ENCODE measurements at places on chromosomes 7 and 10.

GRCh38 chr10:28479425-28479865, 53.5 kb upstream of the WAC start:
- no peak for DNase-seq

DNA sequence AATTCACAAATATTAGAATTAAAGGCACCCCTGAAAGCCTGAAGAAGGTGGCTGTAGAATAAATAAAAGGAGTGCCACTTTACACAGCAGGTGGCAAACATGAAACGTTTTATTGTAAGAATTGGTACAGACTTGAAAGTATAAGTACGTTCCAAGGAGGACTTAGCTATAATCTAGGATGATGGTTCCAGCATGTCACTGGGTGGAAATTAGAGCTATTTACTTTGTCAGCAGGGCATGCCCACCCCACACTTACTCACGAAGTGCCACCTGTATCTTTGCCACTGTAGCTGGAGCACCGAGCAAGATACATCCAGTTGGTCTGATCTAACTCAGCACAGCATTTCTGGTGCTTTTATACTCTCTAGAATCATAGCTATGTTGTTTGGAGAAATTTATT, 97.8 kb downstream of the GRM8 start:
- no peak for DNase-seq

- no peak for DNase-seq
Measured at GRCh38 chr7:517774-518629, 1.6 kb downstream of the PDGFA start.

DNA sequence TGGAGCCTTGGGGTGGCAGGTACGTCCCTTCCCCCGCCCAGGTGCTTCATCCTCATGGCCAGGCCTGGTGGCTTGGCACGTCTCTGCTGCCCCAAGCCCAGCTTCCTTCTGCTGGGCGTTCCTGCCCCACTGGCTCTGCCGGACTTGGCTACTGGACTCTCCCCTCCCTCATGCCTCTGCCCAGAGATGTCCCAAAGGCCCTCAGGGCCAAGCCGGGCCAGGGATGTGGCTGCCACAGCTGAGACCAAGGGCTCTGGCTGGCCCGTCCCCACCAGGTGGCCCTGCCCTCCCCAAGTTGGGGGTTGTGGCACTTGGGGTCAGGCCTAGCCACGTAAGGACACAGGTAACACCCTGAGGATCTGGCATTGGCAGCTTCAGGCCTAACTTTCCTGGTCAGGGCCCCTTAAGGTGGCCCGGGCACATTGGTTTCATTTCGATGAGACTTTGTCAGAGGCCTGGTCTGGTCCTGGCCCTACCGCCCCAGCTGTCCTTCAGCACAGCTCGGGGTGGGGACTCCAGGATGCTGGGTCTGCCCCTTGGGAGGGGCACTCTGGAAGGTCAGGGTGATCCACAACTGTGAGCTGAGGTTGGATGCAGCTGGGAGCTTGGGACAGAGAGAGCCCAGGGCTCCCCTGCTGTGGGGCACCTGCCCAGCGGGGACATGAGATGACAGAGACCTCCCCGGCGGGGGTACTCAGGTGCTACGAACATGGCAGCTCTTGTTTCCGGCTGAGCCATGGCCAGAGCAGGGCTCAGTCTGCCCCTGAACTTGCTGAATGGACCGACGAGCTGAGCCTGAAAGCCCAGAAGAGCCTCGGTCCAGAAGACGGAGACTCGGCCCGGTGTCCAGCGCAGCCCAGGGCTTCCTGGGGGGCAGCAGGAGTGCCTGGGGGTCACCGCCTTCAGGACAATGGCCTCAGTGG, 2.9 kb downstream of the BHLHA15 start:
- DNase-seq: no peak

- no peak for DNase-seq
Measured at GRCh38 chr10:35447693-35448407, 111.5 kb downstream of the CCNY start.

- DNase-seq: no peak
Measured at GRCh38 chr10:25017154-25017590, 760 bp downstream of the THNSL1 start.

- no peak for DNase-seq
Measured at GRCh38 chr10:59027975-59028655, 148.3 kb upstream of the PHYHIPL start.

DNA sequence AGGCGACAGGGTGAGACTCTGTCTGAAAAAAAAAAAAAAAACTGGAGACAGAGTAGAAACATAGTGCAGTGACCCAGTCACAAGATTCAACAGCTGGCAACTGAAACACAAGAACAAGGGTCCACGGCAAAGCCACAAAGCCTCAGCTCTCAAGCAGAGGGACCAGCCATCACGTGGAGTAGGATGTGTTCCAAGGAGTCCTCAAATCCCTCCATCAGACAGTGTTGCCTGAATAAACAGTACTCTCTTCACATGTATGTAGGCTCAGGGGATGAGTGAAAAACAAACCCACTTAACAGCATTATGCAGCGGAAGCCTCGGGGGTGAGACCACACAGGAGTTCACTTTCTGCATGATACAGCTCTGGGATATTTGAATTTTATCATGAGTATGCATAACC, 62.0 kb downstream of the SLIT1 start:
- DNase-seq: no peak

DNA sequence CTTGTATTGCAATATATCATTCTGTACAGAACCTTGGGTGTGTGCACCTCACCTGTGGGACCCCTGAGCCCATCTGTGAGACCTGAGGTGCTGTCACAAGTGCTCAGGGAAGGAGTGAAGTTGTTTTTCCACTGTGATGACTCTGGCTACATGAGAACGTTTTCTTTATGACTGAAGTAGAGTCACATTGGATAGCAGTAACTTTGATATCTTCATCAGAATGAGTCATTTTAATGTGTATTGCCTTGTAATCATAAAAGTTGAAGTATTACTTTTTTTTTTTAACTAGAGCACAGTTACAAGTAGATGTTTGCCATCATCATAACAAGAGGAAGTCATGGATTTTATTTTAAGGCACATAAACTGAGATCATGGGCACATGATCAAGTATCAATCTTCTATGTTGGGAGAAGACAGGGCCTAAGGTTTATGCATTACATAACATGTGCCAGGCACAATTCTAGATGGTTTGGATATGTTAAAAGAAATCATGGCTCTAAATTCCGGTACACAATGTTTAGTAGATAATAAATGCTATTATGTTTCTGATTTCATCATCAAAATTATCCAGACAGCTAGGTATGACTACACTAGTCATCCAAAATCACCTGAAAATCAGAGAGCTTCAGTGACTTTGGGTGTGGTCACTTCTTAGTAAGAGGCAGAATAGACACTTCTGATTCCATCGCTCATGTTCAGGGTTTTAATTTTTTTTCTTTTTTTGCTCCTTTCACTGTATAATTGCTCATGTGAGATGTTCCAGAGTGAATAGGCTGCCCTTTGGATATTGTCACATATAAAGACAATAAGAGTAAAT, 82.7 kb upstream of the KLF6 start:
- no peak for DNase-seq

- DNase-seq: no peak
Measured at GRCh38 chr7:2143450-2143849, 89.3 kb downstream of the MAD1L1 start.

DNA sequence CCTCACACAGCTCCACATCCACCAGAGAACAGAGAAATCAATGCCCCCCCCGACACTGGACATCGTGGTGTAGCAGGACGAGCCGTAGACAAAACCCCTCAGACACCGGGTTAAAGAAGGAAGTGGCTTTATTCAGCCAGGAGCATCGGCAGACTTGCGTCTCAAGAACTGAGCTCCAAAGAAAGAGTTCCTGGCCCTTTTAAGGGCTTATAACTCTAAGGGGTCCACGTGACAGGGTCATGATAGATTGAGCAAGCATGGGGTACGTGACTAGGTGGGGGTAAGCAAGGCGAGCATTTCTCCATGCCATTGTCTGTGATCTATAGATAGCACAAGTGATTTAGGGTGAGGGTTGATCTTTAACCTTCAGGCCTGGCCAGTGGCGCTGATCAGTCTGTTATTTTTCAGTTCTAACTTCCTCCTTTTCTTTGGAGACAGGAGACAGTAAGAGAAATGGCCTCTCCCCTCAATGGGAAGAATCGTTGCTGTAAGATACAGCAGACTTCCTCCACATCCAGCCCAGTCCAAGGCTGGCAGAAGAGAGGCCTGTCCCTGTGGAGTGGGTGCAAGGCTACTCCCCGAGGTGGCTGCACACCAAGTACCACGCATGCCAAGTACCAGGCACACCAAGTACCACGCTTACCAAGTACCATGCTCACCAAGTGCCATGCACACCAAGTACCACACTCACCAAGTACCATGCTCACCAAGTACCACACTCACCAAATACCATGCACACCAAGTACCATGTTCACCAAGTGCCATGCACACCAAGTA, 19.5 kb upstream of the PPP2R2D start:
- DNase-seq: no peak

DNA sequence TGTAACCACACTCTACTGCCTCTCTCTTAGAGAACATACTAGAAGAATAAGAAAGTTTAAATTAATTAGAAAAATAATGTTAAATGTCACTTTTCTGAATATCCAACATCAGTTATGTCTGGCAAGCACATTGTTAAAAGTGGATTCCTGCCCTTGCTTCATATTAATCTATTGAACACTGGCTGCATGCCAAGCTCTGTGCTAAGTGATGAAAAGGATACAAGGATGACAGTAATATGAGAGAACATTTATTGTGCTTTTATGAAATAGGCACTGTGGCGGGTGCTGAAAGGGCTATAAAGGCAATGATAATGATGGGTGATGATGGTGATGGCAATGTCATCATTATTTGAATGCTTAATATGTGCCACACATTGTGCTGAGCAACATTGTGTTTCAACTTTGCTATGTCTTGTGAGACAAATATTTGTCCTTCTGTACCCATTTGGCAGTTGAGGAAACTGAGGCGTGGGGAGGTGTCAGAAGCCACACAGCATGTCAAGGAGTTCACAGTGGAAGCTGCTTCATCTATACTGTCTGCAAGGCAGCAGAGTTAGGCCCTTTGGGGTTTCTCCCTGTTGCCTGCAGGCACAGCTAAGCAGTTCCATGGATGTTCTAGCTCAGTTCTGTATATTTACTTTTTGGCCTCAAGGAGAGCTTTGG, 64.2 kb upstream of the RAPGEF5 start:
- DNase-seq: no peak

- no peak for DNase-seq
Measured at GRCh38 chr7:132655131-132655727, 79.0 kb upstream of the PLXNA4 start.

- no peak for DNase-seq
Measured at GRCh38 chr10:76469675-76470074, 1038.3 kb downstream of the LRMDA start.

GRCh38 chr7:12769444-12769843, 82.0 kb downstream of the ARL4A start:
- DNase-seq: no peak

DNA sequence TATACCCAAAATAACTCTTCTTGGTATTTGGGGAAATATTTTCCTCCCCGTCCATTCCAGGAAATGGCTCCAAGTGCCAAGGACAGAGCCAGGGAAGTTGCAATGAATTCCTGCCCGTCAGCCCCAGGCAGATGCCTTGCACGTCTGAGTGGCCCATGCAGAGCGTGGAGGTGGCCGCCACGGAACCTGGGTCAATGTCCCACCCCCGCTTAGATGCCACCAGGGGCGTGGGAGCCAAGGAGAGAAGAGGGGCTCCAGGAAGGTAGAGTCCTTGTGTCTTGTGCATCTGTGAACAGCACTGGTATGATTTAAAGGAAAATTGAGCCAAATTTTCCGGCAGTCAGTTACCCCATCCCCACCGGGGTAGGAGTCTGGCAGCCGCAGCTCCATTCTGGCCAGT, 1.6 kb downstream of the LEP start:
- DNase-seq: no peak

DNA sequence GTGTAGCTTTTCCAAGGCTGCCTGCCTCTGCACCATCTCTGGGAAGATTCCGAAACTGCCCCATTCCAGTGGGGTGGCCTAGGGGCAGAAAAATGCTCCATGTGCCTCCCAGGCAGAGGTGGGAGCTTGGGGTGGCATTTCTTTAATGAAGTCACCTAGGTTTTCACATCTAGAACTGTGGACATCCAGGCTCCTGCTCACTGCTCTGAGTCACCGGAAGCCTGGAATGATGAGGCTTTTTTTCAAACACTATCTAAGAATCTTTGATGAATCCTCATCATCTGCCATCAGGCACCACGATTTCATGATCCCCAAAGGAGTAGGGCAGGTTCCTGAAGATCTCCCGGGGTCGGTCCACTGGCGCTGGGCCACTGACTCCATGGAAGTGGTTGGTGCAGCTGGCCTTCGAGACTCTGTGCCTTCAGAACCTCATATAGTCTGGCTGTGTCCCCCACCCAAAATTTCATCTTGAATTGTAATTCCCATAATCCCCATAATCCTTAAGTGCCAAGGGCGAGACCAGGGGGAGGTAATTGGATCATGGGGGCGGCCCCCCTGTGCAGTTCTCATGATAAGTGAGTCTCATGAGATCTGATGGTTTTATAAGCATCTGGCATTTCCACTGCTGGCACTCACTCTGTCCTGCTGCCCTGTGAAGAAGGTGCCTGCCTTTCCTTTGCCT, 37.1 kb downstream of the MTURN start:
- no peak for DNase-seq

DNA sequence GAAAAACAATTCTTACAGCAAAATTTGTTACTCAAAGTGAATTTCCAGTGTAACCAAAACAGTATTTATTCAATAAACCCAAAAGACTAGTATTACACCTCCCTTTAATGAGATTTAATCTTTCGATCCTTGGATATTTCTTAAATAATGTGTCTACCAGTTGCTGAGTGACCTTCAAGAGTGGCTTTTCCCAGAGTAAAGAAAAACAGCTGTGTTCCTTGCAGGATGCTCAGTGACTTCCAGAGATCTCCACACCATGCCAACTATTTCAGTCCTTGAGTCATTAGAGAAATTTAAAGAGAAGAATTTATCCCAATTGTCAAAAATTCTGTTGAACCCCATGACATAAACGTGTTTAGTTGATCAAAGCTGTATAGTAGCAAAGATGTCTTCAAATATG, 44.0 kb downstream of the IMMP2L start:
- no peak for DNase-seq

DNA sequence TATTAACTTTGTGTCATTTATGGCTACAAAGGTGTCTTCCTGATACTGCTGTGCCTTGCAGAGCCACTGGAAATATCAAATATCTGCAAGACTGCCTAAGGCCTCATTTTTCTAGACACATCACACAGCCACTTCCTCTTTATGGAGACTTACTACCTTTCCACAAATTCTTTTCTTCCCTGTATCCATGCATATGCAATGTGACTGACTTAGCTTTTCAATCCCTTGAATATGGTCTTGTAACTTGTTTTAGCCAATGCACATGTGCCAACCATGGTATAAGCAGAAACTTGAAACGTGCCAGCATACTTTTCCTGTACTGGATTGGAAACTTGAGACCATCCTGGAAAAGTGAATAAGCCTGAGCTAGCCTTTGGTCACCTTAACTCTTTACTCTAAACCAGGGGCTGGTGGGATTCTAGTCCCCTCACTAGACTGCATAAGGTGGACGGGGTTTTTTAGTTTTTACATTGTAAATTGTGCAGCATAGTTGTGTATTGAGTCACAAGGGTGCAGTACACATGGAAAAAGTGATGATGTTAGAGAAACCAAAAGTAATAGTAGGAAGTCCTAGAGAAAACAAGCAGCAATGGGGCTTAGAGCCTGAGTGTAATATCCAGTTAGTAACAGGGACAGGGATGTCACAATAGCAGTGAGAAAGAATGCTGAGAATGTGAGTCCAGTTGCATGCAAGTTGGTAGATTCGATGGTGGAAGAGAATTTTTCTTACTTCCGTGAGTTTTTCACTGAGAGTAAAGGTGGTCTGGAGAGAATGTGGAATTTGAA, 879.5 kb downstream of the SORCS1 start:
- DNase-seq: no peak

- DNase-seq: no peak
Measured at GRCh38 chr10:124874-125273, 10.4 kb upstream of the ZMYND11 start.

- DNase-seq: no peak
Measured at GRCh38 chr7:114141415-114141814, 222.6 kb upstream of the PPP1R3A start.

Measured in esophagus squamous epithelium (tissue), 5 donors.